ENCODE measurements at places on chromosomes 5 and 9. TPM values are rescaled to one million over a fixed set of nuclear protein-coding genes. Genes with fewer than 3 reads are reported as not detected.

The CDX1 gene
- total RNA-seq: not detected

The LHX6 gene
- total RNA-seq: not detected

The ADRA1B gene
- total RNA-seq: not detected

The OTP gene
- not detected for total RNA-seq

The FOXI1 gene
- not detected for total RNA-seq

The SLC35D2 gene
- total RNA-seq: 1.4 TPM

Data from OCI-LY7 (cell line).